ENCODE measurements at places on chromosomes 12 and 14. TPM values are rescaled to one million over a fixed set of nuclear protein-coding genes. Genes with fewer than 3 reads are reported as not detected.
A peak's percentile ranks its signal among the peaks of the same experiment; 100 is the strongest.

DNA sequence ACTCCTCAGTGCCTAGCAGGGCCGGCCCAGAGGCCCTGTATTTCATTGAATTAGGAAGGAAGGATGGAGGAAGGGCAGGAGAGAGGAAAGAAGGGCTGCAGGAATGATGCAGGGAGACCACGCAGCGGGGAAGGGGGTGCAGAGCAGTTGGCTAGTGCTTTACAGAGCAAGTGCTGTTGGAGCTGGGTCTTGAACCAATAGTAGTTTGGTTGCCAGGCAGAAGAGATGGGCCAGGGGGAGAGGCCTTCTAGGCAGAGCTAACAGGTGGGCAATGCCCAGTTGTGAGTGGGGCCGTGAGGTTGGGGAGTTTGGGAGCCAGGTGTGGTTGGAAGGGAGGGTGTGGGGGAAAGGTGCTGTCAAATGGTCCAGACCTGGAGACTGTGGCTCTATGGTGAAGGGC lies 39.1 kb upstream of the SRSF5 start:
- no peaks in the 10 kb centered on the region for H3K36me3 ChIP-seq
- H3K4me1 ChIP-seq: no peaks in the 10 kb centered on the region
- no peak for DNase-seq
- no peak overlapping the region for H3K27ac ChIP-seq
- no peaks in the 10 kb centered on the region for H3K27me3 ChIP-seq

- no peaks in the 10 kb centered on the region for H3K27me3 ChIP-seq
- no peaks in the 10 kb centered on the region for H3K4me1 ChIP-seq
- no peak for DNase-seq
- H3K4me3 ChIP-seq: no peak overlapping the region
These were observed 37.7 kb upstream of the MANSC4 start for GRCh38 chr12:27817766-27818165.

The KRT81 gene
- 0.84 TPM for total RNA-seq

The KLRC3 gene
- total RNA-seq: 1.8 TPM

- H3K4me1 ChIP-seq: peaks cover 8% of the 10 kb centered on the region
- no peak overlapping the region for H3K4me3 ChIP-seq
- no peak for DNase-seq
- no peaks in the 10 kb centered on the region for H3K27me3 ChIP-seq
- H3K36me3 ChIP-seq: no peaks in the 10 kb centered on the region
These were observed 1.7 kb upstream of the CHPT1 start for GRCh38 chr12:101695706-101696105.

- DNase-seq: no peak
- H3K36me3 ChIP-seq: no peaks in the 10 kb centered on the region
- H3K4me1 ChIP-seq: peaks cover 15% of the 10 kb centered on the region
- H3K27me3 ChIP-seq: no peaks in the 10 kb centered on the region
- no peak overlapping the region for H3K4me3 ChIP-seq
These were observed 11.8 kb downstream of the P2RX7 start for GRCh38 chr12:121144416-121144914.

GRCh38 chr12:103538397-103538796 lies 42.6 kb upstream of the C12orf42 start:
- DNase-seq: no peak
- no peak overlapping the region for H3K27ac ChIP-seq
- H3K27me3 ChIP-seq: no peaks in the 10 kb centered on the region
- H3K36me3 ChIP-seq: no peaks in the 10 kb centered on the region
- no peaks in the 10 kb centered on the region for H3K4me1 ChIP-seq

The BORCS5 gene
- 8.7 TPM for total RNA-seq

- peak overlapping the region; percentile 72 for H3K27ac ChIP-seq
- no peaks in the 10 kb centered on the region for H3K36me3 ChIP-seq
- peaks cover 35% of the 10 kb centered on the region for H3K4me1 ChIP-seq
These were observed 15.5 kb upstream of the KRR1 start for GRCh38 chr12:75526655-75527511.

The ADCY6 gene
- total RNA-seq: 24.9 TPM

- H3K4me1 ChIP-seq: no peaks in the 10 kb centered on the region
- no peak overlapping the region for H3K27ac ChIP-seq
- no peaks in the 10 kb centered on the region for H3K27me3 ChIP-seq
- H3K4me3 ChIP-seq: no peak overlapping the region
- H3K36me3 ChIP-seq: no peaks in the 10 kb centered on the region
- no peak for DNase-seq
These were observed 221.8 kb downstream of the SLC41A2 start for GRCh38 chr12:104736307-104736706.

The KLHL33 gene
- 0.05 TPM for total RNA-seq

The OSGEP gene
- total RNA-seq: 21.8 TPM

- H3K27ac ChIP-seq: no peak overlapping the region
- H3K27me3 ChIP-seq: no peaks in the 10 kb centered on the region
- no peaks in the 10 kb centered on the region for H3K4me1 ChIP-seq
- DNase-seq: no peak
- no peak overlapping the region for H3K4me3 ChIP-seq
- H3K36me3 ChIP-seq: no peaks in the 10 kb centered on the region
These were observed 40.4 kb downstream of the TSPAN9 start for GRCh38 chr12:3117591-3118015.

The GPR65 gene
- 0.05 TPM for total RNA-seq

DNA sequence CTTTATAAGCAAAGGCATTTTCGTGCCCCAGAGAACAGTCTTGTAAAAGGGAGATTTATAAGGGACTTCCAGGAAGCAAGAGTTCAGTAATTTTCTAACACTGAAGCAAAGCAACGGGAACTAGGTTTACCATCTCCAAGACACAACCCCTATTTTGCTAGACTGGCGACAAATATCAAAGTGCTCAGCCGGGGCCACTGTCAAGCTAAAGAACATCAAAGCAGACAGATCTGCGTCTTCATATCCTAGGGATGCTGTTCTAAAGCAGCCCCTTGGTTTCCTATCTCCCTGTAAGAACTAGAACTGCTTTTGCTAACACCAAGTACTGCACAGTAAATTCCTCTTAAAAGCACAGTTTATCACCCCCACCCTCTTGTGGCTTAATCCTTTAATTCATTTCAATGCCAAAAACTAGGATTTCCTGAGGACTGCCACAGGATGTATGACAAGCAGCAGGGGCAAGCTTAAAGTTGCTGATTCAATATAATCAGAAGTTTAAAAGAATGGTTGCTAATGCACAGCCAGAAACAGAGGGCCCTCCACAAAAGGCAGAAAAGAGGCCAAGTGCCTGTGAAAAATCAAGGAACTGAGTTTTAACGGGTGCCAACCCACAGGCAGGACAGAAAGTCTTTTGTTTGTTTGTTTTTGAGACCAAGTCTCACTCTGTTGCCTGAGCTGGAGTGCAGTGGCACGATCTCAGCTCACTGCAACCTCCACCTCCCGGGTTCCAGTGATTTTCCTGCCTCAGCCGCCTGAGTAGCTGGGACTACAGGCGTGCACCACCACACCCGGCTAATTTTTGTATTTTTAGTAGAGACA lies 44.0 kb upstream of the ISM2 start:
- H3K4me3 ChIP-seq: no peak overlapping the region
- peaks cover 5% of the 10 kb centered on the region for H3K36me3 ChIP-seq
- DNase-seq: no peak

The SOCS2 gene
- 15.2 TPM for total RNA-seq

All from HCT116 (cell line).